ENCODE measurements at places on chromosomes 6 and 20.

DNA sequence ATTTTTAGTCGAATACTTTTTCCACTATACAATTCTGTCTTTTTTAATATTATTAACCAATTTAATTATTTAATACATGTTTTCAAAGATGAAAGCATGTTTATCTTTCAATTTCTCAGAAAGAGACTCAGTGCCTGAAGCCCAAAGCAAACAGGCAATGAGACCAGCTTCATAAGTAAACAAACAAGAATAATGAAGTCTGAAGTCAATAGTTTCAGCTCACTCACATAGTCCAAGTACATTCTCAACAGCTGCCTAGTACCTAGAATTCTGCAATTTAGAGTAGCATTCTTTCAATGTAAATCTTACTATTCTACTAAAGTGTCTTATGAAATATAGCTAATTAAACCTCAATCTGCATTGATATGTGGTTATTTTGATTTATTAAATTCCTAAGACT, 626.5 kb upstream of the NRSN1 start:
- no peak for DNase-seq

GRCh38 chr20:21719592-21720214, 14.2 kb downstream of the PAX1 start:
- DNase-seq: peak; percentile 28

DNA sequence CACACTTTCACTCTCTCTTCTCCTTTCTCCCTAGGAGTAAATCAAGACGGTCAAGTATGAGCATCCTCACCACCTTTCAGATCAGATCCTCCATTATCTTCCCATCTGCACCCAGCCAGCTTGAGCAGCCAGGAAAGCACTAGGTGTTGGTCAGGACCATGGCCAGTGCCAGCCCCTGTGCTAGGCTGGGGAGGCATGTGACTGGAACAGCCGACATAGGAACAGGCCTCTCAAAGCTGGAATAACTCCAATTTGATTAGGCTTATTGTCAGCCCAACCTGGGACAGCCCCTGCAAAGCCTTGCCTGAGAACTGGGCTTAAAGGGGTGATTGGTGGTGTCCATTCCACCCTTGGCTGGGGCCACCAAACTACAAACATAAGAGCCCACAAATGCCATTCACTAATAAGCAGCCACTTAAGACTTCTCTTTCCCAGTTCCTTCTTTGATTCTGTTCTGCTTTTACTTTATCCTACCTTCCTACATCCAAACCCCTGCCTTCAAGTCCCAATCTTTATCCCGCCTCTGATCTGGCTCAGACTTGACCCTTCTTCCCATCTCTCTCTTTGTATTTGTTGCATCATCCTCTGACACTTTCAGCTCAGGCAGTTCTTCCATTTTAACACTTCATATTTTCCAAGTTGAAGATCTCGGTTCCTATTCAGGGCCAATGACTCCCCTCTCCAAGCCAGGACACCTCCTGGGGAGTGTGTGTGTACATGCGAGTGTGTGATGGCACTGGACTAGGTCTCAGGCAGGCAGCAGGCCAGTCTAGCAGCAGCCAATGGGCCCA, 4.5 kb upstream of the TREM2 start:
- DNase-seq: no peak

DNA sequence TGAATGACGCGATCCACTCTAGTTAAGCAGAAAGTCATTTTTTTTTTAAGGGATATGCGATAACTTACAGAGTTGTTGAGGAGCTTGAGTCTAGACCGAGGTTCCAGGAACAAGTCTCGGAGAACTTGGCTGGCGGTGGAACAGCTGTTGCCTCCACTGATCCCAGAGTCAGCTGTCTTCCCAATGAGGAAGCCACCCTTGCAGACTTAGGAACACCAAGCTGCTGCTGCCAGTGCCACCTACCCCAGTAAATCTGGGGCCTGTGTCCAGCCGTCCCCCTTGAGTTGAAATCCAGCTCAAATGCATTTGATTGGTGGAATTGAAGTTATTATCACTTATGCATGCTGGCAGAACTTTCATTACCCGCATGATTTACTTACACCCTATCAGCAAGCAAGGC, 6.7 kb downstream of the PFDN4 start:
- no peak for DNase-seq

- no peak for DNase-seq
These were observed 243.8 kb upstream of the PMEPA1 start for GRCh38 chr20:57953638-57954037.

DNA sequence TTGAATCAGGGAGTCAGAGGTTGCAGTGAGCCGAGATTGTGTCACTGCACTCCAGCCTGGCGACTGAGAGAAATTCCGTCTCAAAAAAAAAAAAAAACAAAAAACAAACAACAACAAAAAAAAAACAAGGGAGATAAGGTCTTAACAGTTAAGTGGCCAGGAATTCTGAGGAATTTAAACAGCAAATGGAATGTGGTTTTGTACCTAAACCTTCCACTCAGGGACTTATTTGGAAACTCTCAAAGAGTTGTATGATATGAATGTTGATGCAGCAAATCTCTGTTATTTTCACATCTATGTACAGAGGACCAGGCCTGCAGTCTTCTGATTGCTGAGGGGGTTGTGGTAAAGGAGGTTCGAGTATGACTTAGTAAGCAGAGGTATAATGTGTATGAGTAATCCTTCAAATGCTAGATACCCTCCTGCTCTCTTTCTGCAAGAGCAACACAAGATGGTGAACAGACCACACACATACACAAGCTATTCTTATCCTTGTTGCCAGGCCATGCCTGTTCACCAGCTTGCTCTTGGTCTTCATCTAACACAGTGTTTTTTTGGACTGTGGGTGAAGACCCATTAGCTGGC, 174.9 kb upstream of the SCGN start:
- DNase-seq: no peak

DNA sequence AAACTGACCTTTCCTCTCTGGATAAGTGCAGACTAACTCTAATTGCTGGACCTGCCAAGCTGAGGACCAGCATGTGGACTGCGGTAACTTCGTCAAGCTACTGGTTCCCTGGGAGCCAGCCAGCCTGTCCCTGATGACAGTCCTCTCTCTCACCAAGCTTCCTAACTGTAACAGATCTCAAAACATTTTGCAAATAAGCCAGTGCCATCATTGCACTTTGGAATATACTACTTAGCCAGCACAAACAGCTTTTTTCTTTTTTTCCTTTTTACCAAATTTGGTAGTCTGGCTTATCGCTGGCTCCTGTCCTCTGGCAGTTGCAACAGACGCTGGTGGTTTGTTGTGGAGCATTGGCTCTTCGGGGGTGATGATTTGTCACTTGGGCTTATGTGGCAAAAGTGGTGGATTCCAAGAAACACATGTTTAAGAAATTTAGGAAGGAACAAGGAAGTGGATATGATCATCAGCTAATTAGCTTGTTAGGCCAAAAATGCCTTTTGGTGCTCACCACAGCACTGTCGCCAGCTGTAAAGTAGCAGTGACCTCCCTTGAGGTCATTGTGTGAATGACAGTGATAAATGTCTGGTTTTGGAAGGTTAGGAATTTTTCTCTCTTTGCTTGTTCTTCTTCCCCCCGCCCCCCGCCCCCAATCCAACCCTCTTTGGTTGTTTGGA, 171.7 kb downstream of the CLIC5 start:
- DNase-seq: no peak

- DNase-seq: no peak
These were observed 147.4 kb downstream of the HDGFL1 start for GRCh38 chr6:22716721-22717120.

- no peak for DNase-seq
These were observed 33.6 kb downstream of the KCNB1 start for GRCh38 chr20:49448917-49449316.

DNA sequence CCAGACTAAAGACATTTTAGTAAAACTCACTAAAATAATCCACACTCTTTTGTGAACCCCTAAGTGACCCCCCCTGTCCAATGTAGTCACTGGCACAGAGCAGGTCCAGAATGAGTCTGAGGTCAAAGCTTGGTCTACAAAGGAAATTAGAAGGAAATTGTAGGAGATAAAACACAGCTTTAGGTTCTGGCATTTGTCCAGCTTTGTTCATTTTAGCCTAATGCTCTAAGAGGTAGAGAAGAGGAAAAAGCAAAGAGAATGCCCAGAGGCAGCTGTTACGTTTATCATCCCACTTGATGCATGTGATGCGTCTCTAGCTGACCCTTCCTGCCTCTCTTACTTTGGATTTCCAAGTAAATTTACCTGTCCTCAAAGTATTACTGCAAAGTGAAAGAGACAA, 62.5 kb downstream of the CNKSR3 start:
- no peak for DNase-seq

DNA sequence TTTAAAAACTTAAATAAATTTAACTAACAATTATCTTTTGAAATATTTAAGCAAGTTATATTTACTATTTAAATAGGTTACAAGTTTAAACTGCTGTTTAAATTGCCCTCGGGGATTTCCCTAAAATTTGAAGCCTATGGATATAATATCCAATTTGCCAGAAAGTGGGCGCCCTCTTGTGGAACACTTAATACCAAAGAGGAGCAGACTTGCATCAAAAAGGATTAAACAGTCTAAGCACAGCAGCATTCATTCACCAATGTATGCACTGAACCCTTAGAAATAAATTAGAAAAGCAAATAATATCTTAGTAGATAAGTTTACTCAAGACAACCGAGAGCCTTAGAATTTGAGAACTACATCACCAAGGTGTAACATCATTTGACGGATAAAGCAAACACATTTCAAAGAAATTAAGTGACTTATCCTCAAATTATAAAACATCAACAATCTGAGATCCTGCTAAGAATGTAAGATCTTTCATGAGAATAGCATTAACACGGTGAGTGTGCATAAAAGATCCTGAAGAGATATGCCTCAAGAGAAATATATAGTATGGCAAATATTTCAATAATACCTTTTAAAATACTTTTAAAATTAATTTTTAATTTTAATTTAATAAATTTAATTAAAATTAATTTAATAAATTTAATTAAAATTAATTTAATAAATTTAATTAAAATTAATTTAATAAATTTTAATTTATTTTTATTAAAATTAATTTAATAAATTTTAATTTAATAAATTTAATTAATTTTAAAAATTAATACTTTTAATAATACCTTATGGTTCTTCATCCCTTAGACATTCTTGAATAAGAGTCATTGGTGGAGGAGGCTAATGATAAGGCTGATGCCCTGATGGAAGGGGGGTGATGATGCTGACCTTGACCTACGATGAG, 11.5 kb upstream of the MEP1A start:
- DNase-seq: no peak

- DNase-seq: no peak
These were observed 68.4 kb upstream of the SMLR1 start for GRCh38 chr6:130758813-130759212.

- DNase-seq: no peak
These were observed 133.2 kb downstream of the B3GAT2 start for GRCh38 chr6:70823651-70824050.

GRCh38 chr20:59194023-59194935, 30.7 kb downstream of the ZNF831 start:
- no peak for DNase-seq

GRCh38 chr6:2949536-2950083, 21.8 kb downstream of the SERPINB6 start:
- DNase-seq: no peak

- DNase-seq: no peak
These were observed 52.7 kb downstream of the TRAF3IP2 start for GRCh38 chr6:111552958-111553357.

GRCh38 chr6:29251736-29252135, 49.8 kb upstream of the OR14J1 start:
- DNase-seq: no peak

- DNase-seq: no peak
These were observed 314.6 kb downstream of the ZFAND3 start for GRCh38 chr6:38133932-38134703.

- no peak for DNase-seq
These were observed 200.6 kb upstream of the MAP3K7 start for GRCh38 chr6:90787446-90787845.

GRCh38 chr6:13638626-13639025, 23.5 kb downstream of the NOL7 start:
- no peak for DNase-seq

- DNase-seq: no peak
These were observed 69.9 kb downstream of the CDKAL1 start for GRCh38 chr6:20604159-20604558.

DNA sequence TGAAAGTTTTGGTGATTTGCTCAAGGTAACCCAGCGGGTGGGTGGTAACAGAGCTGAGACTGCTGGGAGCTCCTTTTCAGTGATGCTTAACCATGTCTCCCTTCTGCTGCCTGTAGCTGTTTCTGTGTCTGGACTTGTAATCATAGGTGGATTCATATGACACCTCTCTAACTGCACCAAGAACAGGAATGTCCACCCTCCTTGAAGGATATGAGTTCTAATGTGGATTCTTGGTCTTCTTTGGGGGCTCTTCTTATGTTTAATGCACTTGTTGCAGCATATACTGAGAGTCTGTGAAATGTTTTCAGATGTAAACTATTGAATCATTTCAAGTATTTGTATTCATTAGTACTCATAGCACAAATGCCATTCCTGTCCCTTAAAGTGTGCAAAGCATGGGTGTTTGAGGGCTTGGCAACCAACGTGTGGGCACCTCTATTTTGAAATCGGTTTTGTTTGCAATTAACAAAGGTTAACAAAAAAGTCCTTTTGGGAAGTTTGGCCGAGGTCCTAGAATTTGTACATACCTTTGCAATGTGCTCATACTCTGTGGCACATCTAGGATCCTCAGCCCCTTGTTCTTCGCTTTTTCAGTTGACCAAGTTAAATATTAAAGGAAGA, 138.0 kb downstream of the SOX4 start:
- no peak for DNase-seq

GRCh38 chr20:63217706-63218105, 1.8 kb upstream of the YTHDF1 start:
- no peak for DNase-seq

- DNase-seq: no peak
These were observed 18.0 kb upstream of the DSE start for GRCh38 chr6:116352515-116353471.

DNA sequence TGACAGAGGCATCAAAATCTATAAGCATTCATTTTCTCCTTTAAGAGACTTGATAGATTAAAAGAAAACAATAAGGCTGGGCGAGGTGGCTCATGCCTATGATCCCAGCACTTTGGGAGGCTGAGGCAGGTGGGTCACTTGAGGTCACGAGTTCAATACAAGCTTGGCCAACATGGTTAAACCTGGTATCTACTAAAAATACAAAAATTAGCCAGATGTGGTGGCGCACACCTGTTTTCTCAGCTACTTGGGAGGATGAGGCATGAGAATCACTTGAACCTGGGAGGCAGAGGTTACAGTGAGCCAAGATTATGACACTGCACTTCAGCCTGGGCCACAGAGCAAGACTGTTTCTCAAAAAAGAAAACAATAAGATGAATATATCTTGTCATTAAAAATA, 39.3 kb upstream of the LOC128125822 start:
- no peak for DNase-seq

- no peak for DNase-seq
These were observed 11.5 kb downstream of the BPI start for GRCh38 chr20:38315290-38315966.

GRCh38 chr6:148324297-148324985, 18.2 kb upstream of the SASH1 start:
- no peak for DNase-seq

DNA sequence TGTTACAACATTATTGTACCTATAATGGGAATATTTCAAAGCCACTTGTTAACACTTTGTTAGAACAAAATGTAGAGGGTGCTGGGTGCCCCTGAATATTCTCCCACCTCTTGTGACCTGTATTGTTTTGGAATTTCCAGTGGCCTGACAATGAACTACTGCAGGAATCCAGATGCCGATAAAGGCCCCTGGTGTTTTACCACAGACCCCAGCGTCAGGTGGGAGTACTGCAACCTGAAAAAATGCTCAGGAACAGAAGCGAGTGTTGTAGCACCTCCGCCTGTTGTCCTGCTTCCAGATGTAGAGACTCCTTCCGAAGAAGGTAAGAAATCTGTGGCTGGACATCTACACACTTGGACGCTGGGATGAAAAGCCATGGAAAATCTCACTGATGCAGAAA, 28.9 kb downstream of the PLG start:
- DNase-seq: no peak
